Right renal cortex interstitium (tissue), 3 donors: ENCODE measurements at places on chromosomes 3 and 15. TPM values are rescaled to one million over a fixed set of nuclear protein-coding genes. Genes with fewer than 3 reads are reported as not detected.

Gene TMA7
- polyA plus RNA-seq, result 284 TPM

Gene CELF6
- polyA plus RNA-seq, result 2.7 TPM

Gene CEP97
- 13.9 TPM for polyA plus RNA-seq

Gene MOBP
- polyA plus RNA-seq, result not detected

Gene CCR5
- polyA plus RNA-seq, result 0.51 TPM

Gene ATP13A3
- 117 TPM for polyA plus RNA-seq

Gene CTDSPL
- 97.9 TPM for polyA plus RNA-seq

Gene SEC22A
- 24.9 TPM for polyA plus RNA-seq
